IPS DF 6.9 (cell line): ENCODE measurements at places on chromosomes 1 and 21.

DNA sequence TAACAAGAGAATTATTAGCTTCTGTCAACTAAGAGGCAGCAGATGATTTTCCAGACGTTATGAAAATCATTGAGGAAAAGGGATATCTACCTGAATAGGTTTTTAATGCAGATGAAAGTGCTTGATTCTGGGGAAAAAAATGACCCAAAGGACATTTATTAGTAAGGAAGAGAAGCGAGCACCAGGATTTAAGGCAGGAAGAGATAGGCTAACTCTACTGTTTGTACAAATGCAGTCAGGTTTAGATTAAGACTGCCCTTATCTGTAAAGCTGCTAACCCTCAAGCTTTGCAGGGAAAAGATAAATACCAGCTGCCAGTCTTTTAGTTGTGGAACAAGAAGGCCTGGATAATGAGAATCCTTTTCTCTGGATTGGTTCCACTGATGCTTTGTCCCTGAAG is 33.0 kb upstream of the LRIG2 start:
- DNase-seq, result no peak

DNA sequence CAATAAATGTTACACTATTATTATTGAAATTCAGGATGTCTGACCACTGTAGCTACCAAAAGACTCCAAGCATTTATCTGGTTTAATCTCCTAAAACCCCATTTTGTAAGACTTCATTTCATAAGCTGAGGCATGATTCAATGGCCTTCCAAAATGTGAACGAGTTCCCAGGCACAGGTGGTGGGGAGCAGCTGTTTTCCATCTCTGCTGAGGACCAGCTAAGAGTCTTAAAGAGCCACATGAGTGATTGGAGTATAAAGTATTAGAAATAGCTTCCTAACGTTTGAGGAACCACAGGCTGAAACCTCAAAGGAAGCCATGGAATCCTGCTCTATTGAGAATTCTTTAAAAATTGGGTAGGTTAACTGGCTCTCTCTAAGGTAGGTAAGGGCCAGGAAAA is 44.9 kb downstream of the SEC16B start:
- DNase-seq, result no peak

GRCh38 chr1:47444297-47444561 is 6.4 kb downstream of the FOXD2 start:
- DNase-seq, result no peak

DNA sequence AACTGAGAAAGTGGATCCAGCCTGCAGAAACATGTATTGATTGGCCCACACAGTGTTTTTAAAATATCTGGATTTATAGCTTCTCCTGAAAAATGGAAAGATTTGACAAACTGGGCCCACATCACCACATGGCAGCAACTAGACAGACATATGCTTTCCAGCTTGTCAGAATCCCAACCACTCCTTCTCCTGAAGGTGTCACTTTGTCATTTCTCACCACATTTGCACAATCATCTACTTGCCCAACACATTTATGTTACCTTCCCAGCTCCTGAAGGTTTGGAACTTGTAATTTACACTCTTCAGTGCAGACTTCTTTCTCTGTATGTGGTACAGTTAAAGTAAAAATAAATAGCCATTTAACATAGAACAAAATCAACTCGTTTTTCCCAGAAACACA is 126.1 kb upstream of the KIAA1614 start:
- no peak for DNase-seq

DNA sequence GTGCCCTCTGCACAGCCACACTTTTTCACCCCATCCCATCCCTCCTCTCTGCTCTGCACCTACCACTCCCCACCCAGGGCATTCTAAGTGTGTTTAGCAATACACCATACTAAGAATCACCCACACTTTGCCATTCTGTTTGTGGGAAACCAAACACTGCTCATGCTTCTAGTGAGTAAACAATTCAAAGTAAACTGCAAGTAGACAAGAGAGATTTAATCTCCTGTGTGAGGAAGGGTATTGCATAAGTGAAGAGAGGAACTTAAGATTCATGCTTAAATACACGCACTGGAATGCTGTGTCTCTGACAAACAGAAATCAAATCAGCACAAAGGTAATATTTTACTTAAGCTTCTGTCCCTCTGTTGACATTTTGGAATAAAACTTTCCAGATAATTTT is 4.8 kb upstream of the EDARADD start:
- no peak for DNase-seq

DNA sequence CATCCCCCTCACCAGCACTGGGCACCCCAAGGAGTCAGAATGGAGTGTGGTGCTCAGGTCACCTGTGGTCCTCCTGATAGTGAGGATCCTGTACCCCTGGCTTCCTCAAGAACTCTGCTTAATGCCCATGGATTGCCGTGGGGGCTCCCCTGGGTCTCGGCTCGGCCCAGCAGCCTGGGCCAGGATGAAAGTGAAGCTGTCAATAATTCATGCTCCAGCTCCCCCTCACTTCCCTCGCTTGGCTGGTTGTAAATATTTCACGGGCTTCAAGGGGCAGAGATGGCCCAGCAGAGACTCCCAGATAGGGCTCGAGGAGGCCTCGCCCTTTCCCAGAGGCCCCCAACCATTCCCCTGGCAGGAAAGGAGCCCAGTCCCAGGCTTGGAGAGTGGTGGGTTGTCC is 42.6 kb upstream of the KCNA10 start:
- DNase-seq, result no peak

DNA sequence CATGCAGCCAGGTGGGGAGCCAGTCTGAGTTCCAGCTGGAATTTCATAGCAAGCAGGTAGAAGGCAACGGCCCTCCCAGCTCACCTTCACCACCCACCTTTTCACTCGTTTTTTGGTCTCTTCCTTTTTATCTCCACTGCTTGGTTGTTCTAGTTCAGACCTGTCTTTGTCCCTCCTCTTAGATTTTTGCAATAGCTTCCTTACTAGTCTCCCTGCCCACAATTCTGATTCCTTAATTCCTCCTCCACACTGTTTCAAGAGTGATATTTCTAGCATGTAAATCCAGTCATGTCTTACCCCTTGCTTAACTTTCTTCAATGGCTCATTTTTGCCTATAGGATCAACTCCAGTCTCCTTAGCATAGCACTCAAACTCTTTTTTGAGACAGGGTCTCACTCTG is 119.6 kb downstream of the TMEM53 start:
- DNase-seq, result no peak

- no peak for DNase-seq
Measured at GRCh38 chr1:63009421-63009820, 225.5 kb downstream of the ATG4C start.

GRCh38 chr1:91784191-91784590 is 101.8 kb downstream of the TGFBR3 start:
- DNase-seq, result no peak

DNA sequence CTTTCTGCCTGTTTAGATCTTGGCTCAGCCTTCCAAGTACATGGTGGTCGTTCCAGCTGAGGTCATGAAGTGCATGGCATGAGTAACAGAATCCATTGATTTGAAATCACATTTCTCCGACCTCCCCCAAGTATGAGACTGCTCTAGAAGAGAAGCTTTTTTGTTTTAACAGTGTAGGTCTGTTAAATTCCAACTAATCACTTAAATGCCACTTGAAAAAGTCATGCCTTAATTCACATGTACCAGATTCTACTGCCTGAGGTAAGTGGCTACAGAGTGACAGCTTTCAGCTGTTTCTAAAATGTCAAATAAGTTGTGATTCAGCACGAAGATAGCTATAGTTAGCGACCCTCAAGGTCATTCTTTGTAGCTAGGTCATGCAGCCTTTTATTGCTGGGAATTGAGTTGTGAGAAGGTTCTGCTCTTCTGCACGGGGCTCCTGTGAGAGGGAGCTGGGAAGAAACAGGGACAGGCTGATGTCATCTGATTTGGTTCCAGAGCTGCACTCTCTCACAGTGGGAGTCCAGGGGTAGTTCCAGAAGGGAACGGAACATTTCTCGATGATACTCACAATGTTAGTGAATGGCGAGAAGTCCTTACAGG is 112.7 kb downstream of the VPS13D start:
- no peak for DNase-seq

DNA sequence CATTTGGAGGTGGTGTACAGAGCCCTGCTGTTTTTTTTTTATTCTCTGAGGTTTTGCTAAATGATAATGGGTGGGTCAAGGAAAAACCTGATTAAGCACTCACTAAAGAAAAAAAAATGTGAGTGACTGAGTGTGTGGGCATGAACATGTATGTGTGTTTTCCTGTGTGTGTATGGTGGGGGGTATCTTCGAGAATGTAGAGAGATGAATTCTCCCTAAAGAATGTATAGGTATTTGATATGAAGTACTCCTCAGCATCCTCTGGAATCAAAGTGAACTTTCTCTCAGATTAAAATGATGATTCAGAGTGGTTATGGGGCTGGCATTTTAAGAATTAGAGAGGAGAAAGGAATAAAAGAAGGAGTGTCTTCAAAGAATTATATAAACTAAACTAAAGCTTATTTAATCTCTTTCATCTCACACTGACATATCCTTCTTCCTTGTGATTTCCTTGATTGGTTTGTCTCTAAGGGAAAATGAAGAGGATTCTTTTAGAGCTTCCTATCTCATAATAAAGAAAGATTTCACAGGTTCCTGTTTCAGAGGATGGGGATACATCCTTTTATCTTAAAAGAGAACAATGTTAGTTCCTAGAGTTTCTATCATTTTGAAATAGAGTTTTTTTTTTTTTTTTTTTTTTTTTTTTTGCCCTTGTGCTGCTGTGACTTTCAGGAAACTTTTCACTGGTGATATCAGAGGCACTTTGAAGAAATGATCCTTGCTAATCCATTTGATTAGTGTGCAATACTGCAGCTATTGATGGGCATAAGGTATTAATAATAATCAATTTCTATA is 23.9 kb downstream of the S1PR1 start:
- DNase-seq, result no peak

GRCh38 chr1:66261364-66261763 is 272.6 kb upstream of the SGIP1 start:
- no peak for DNase-seq

DNA sequence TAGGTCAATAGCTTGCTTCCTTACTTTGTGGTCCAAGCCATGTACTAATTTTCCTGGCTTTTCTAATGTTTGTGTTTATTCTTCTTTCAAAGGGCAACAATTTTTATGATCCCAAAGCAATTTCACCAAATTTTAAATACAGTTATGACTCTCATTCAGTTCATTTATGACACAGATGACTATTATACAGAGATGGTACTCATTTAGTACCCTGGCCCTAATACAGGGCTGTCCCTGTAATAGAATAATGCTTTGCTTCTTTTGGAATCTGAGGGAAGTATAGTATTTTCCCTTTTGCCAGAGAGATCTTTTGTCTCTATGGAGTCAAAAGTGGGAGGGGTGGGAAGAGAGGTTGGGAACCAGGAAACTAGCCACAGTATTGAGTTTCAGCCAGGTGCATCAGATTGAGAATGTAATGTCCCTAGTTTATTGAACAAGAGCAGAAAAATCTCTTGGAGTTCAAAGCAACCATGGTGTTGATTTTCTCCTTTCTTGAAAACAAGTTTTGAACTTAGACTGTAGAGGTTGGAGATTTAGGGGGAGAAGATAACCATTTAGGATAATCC is 20.4 kb downstream of the DENND2D start:
- no peak for DNase-seq

DNA sequence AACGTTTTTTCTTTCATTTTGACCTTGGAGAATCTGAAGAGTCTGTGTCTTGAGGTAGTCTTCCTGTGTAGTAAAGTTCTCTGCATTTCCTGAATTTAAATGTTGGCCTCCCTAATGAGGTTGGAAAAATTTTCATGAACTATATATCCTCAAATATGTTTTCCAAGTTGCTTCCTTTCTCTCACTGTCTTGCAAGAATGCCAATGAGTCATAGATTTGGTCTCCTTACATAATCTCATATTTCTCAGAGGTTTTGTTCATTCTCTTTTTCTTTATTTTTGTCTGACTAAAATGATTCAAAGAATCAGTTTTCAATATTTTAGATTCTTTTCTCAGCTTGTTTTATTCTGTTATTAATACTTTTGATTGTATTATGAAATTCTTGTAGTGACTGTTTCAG is 87.6 kb downstream of the DRAM2 start:
- DNase-seq, result no peak

GRCh38 chr1:183814121-183814681 is 9.3 kb downstream of the RGL1 start:
- DNase-seq, result no peak

GRCh38 chr1:51842261-51842660 is 36.3 kb downstream of the NRDC start:
- no peak for DNase-seq

DNA sequence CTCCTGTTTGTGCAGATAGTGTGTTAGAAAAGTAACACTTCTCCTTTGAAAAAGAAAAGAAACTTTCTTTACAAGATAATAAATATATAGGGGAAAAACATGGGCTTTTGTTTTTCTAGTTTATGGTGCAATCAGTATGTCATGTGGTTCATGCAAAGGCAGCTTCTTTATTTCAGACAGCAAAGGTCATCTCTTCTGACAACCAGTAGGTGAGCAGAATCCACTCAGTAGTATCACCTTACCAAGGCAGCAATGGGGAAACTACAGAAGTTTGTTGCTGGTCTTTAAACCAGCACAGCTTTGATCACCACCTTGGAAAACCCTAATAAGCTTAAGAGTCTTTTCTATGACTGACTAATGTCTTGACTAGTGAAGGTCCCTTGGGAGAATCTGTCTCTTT is 13.0 kb upstream of the SAMSN1 start:
- DNase-seq, result no peak

DNA sequence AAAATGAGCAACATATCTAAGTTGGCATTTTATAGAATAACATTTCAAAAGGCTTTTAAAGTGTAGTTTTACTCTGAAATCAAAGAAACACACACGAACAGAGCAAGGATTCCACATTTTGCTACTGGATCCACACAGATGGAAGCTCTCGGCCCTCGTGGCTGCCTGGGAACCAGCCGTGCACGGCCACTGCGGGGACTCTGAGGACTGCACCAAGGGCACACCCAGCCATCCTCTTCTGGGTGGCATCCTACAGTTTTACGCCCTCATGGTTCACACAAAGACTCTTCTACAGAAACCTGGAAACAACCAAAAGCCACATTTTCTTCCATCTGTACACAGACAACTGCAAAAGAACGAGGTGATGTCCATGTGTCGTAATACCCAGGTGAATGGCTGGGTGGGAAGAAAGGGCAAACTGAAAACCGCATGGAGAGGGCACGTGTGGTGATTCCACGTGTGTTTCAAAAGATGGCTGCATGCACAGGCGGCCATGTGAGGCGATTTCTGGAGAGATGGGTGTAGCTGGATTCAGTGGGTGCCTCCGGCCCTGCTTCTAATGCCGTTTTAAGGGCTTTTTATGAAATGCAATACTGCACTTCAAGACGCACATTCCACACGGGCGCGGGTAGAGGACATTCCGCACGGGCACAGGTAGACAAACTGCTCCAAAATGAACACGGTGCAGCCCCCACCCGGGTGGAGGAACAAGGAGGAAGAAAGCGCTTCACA is 8.1 kb downstream of the POFUT2 start:
- no peak for DNase-seq

DNA sequence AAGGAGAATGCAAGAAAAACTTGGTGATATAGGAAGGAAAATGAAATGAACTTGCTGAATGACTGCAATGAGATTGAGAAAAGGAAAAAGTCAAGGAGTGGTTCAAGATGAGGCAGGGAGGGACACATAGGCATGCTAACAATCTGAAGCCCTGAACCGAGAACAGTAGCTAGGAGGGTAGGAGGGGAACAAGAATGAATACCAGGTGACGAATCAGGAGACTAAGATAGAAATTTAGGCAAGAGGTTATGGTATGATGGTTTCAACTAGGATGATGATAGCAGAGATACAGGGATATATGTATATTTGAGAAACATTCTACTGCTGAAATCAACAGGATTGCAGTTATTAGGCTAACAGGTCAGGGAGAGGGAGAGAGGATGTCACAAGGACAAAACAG is 44.1 kb downstream of the SMYD3 start:
- no peak for DNase-seq
